ENCODE measurements at places on chromosomes 6 and 20. TPM values are rescaled to one million over a fixed set of nuclear protein-coding genes. Genes with fewer than 3 reads are reported as not detected.

DNA sequence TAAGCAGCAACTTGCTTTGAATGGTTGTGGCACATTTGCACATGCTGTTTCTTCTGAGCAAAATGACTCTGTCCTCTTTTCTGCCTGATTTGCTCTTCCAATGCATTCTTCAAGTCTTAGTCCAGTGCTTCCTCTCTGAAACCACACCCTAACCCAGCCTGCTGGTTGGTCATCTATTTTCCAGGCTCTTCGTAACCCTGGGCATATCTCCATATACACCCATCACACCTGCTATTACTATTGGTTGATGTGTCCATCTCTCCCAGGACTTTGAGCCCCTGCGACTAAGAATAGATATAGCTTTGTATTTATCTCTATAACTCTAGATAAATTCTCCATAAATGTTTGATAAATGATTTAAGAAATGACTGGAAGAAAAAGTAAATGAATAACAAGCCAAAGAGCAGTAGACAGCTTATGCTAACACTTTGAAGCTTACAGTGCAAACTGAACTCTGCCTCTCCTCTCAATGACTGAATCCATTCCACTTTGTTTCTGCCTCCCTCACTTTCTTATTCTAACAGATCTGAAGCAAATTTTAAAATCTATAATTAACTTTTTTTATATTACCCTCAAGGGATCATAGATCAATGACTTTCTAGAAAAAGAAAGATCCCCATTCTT lies 59.7 kb upstream of the NT5E start:
- no peak for DNase-seq

GRCh38 chr6:16236009-16236501 lies 2.3 kb upstream of the GMPR start:
- no peak for DNase-seq

GRCh38 chr6:27800731-27801373 lies 111.3 kb downstream of the OR2B2 start:
- DNase-seq: no peak

DNA sequence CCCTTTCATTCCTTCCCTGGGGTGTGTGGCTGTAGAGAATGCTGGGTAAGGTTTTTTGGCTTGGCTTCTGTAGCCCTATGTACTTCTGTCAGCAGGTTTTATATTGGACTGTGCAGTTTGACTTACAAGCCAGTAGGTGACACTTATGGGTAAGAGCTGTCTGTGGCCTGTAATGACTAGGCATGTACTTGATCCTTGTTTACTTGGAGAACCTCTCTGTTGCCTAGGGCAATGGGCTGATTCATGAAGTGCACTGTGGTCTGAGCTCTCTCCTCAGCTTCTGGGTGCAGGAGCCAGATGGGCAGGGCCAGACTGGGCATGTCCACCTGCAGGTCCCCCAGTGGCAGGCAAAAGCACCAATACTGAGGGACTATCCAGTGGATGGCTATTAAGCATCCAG lies 544.6 kb downstream of the ADGRB3 start:
- DNase-seq: no peak

DNA sequence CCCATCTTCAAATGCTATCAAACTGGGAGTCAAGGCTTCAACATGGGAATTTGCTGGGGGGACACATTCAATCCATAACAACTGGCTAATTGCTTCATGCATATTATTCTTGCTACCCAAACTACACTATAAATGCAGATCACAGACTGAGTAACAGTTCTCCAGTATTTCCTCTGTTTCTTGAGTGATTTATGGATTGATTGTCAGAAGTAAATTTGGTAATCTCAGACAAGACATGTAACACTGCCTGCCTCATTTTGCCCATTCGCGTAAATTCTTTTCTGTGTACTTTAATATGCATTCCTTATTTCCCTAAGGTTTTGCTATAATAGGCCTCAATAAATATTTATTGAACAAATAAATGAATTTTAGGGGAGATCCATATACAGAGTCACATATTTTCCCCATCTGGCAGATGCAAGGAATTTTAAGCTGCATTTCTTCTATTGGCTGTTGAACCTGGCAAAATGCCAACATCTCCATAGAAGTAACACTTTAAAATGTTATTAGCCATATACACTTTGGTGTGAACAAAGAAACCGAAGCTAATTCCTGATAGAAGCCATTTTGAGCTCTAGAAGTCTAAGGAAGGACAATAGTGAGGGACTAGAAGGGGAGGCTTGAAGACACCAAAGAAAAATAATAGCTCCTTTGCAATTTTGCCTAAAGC lies 98.2 kb downstream of the QRSL1 start:
- DNase-seq: no peak

DNA sequence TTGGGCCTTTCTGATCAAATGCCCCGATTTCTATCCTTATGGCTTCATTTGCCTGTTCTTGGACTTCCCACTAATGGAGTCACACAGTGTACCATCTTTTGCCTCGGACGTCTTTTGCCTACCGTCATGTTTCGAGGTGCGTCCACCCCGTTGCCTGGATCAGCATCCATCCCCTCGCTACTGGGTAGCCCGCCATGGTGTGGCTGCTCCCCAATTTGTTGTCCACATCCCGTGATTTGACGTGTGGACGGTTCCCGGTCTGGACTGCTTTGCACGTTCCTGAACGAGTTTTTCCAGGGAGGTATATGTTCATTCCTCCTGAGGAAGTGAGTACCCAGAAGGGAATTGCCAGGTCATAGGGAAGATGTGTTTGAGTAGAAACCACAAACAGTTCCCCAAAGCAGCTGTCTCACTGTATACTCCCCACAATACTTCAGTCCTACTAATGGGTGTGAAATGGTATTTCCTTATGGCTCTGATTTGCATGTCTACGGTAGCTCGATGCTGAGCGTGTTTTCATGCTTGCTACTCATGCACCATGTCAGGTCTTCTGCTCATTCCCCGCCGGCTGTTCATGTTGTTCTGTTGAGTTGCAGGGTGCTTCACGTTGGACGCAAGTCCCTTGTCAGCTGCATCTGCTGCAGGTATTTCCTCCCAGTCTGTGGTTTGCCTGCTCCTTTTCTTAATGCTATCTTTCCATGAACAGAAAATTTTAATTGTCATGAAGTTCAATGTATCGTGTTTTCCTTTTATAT lies 86.8 kb upstream of the AFDN start:
- no peak for DNase-seq

The SLC12A5 gene
- not detected for total RNA-seq

The MROH8 gene
- total RNA-seq: 1.6 TPM

The GJA1 gene
- total RNA-seq: not detected

The SLC16A10 gene
- 8.6 TPM for total RNA-seq

Measured in naive thymus-derived CD4-positive, alpha-beta T cell (primary cell).